Stimulated activated CD8-positive, alpha-beta memory T cell treated with anti-CD3 and anti-CD28 coated beads, Interleukin-2, amount 100 ng/mL, for 1 hour (primary cell): ENCODE measurements at places on chromosomes 2 and 18.

GRCh38 chr2:235116885-235117492, 165.2 kb downstream of the SH3BP4 start:
- no peak for DNase-seq

GRCh38 chr2:188219541-188219940, 72.1 kb upstream of the GULP1 start:
- no peak for DNase-seq

DNA sequence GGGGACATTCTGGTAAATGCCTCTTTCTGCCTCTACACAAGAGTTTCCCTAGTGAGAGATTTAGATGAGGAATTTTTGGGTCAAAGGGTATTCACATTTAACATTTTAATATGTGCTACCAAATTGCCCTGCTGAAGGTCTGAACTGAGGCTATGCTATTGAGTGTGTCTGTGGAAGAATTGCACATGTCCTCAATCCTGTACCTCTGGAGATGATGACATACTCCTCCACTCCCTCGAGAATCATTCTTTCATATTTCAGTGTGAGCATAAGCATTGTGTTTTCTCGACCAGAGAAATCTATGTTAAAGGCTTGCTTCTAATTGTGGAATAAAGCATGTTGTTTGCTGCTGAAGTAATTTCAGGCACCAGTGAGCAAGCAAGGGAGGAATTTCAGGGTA, 110.5 kb downstream of the TSN start:
- no peak for DNase-seq

GRCh38 chr2:119315241-119315925, 51.3 kb downstream of the C2orf76 start:
- no peak for DNase-seq

- DNase-seq = no peak
Observed at GRCh38 chr2:176493226-176493825, 224.1 kb downstream of the MTX2 start.
